ENCODE measurements at places on chromosomes 7 and 10.

GRCh38 chr7:149824301-149824741 is 13.9 kb upstream of the ZNF862 start:
- no peak for DNase-seq

DNA sequence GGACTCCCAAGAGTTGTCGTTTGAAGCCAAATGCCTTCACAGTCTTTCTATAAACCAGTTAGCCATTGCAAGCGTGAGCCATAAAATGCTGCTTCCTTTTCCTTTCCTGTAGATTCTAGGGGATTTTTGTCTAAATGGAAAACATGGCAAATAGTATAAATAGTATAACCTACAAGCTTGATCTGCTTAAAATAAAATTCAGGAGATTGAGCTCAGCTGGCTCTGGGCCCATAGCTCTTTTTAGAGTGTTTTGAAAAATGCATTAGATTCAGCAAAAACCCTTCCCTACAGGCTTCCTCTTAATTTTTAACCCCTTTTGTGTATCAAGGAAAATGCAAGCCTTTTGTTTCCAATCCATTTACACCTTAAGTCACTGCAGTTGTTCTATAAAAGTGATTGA is 190.1 kb upstream of the GDF10 start:
- DNase-seq, result no peak

GRCh38 chr10:117320050-117320665 is 55.1 kb downstream of the PDZD8 start:
- peak; percentile 20 for DNase-seq

GRCh38 chr7:125061776-125062397 is 132.3 kb upstream of the POT1 start:
- DNase-seq, result no peak

DNA sequence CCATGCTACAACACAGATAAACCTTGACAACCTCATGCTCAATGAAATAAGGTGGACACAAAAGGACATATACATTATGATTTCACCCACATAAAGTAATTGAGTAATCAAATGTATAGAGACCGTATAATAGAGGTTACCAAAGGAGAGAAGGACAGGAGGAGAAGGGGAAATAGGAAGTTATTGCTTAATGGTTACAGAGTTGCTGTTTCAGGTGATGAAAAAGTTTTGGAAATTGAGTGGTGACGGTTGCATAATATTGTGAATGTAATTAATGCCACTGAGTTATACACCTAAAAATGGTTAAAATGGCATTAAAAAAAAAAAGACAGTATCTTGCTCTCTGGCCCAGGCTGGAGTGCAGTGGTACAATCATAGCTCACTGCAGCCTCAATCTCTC is 1.5 kb upstream of the OGDH start:
- no peak for DNase-seq

DNA sequence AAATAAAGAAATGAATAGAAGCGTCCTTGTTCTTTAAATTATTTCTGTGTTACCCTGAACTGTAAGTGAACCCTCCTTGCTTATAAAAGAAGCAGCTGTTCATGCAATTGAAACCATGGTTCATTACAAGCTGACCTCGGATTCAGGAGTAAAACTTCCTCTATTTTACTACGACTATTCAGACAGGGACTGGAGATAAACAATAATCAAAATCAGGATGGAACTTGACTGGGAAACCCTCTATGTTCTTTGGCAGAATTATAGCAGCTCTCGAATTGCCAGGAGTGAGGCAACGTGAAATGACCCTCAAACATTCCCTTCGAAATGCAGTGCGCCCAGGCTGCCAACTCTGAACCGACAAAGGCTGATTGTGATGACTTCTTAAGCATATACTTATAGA is 172.1 kb downstream of the CYP26A1 start:
- DNase-seq, result no peak

GRCh38 chr10:119461923-119462322 is 80.6 kb downstream of the RGS10 start:
- no peak for DNase-seq

- DNase-seq, result no peak
Measured at GRCh38 chr7:54778166-54778565, 19.2 kb upstream of the SEC61G start.

DNA sequence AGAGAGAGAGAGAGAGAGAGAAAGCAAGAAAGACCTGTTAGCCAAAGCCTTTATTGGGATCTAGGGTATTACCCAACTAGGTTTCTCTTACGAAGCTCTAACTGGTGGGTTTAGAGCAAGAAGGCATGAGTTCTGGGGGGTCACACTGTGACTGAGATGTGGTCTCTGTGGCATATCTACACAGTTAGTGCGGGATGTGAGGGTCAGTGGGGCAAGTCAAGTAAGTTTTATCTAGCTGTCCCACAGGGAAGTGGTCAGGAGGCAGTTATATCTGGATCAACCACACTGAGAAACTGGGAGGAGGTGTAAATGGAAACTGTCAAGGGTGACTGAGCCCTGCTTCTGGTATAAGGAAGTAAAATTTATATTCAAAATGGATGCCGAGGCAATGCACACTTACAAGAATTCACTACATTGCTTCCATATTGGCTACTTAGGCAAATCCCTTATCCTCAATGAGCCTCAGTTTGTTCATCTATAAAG is 331.6 kb upstream of the HPS1 start:
- DNase-seq, result no peak

GRCh38 chr7:87129332-87129731 is 22.9 kb upstream of the DMTF1 start:
- no peak for DNase-seq

GRCh38 chr7:28782362-28782761 is 175.8 kb downstream of the TRIL start:
- no peak for DNase-seq

GRCh38 chr10:33986016-33986415 is 651.5 kb upstream of the NRP1 start:
- no peak for DNase-seq

GRCh38 chr10:102718220-102718619 is 3.8 kb downstream of the SFXN2 start:
- DNase-seq, result no peak

- DNase-seq, result no peak
Measured at GRCh38 chr10:4001811-4002210, 216.8 kb upstream of the KLF6 start.

- no peak for DNase-seq
Measured at GRCh38 chr7:135939261-135939812, 37.8 kb downstream of the MTPN start.

- DNase-seq, result no peak
Measured at GRCh38 chr7:135729230-135729629, 1.2 kb upstream of the SLC13A4 start.

GRCh38 chr10:22263106-22263505 is 45.3 kb upstream of the EBLN1 start:
- DNase-seq, result no peak

DNA sequence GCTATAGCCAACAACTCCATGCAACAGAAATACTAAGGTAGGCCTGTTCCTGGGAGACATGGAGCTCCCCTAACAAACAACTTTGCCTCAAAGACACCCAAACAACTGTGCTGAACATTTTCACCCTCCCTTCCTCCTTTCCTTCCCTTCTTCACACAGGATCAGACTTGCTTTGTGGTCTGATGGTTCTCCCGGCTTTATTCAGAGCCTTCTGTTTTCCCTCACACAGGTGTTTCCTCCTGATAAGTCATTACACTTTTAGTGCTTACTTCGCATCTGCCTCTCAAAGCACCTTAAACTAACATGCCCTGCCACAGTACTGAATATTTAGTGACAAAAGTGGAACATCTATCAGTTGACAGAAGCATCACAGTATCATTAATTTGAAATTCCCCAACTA is 56.3 kb upstream of the YAE1 start:
- no peak for DNase-seq

DNA sequence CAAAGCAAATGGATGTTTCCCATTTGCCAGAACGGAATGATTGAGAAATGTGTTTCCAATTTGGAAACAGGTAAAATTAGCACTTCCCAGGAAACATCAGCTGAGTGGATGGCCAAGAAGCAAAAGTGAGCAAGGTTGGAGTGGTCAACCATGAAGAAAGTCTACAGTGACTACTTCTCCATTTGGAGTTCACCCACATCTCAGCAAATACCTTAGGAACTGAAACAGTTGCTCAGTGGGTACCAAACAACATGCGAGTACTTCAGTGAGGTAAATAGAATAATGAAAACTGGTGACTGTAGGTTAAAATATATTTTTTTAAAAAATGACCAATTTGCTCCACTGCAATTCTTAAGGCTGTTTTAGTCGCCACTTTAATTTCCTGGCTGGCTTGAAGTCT is 57.7 kb downstream of the SLC16A9 start:
- DNase-seq, result no peak

- DNase-seq, result no peak
Measured at GRCh38 chr7:151241755-151242096, 6.8 kb downstream of the SMARCD3 start.

DNA sequence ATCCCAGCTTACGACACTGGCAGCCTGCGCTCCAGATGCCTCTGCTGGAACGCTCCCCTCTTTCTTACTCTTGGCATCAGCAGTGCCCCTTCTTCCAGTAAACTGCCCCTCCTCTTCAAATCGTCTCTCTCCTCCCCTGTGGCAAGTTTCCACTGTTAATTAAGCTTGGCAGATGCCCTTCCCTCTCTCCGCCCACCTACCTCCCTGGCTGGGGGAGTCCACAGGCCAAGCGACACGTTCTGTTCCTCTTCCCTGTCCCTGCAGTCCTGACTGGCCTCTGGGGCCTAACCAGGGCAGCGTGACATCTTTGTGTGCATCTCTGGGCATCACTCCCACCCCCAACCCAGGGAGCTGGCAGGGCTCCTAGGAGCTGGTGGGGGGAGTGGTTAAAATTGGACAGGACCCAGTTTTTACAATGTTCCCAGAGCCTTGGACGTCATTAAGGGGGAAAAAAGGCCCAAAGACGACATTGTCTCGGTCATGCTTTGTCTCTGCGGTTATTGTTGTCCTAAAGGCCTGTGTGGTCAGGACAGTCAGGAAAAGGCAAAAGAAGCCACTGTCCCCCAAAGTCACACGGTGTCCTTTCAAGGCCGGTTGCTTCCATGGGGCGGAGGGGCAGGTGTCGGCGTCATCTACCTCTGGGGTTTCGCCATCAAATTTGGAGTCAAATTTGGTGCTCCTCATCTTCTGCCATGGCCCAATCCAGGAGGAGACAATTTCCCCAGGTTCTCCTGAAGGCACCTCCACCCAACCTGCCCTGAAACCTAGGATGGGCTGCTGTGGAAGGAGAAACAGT is 54.2 kb downstream of the DLG5 start:
- no peak for DNase-seq

- DNase-seq, result no peak
Measured at GRCh38 chr7:5872326-5872725, 8.3 kb upstream of the OCM start.

DNA sequence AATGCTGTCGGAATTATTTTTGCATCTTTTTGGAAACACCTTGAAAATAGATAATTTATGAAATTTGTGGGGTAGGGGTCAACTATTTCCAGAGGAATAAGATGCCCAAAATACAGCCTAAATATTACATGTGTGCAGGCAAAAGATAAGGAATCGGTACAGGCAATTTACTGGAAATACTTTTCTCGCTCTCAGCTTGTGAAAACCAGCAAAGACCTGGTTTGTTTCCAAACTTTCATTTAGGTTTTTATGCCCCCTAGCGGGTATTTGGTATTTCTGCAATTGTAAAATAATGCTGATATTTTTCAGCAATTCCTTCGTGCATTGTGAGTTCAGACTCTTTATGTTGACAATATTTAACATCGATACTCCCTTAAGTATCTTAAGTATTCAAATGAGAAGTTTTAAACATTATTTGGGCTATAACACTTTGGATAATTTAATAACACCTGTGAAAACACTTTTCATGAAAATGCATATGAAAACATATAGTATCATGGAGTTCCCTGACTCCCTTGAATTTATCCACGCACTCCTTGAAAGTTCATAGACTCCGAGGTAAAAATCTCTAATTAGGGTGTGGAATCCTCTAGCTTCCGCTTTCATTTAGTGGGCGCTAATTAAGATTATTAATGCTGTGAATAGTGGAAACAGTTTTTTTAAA is 132.4 kb downstream of the TSPAN12 start:
- DNase-seq, result no peak

DNA sequence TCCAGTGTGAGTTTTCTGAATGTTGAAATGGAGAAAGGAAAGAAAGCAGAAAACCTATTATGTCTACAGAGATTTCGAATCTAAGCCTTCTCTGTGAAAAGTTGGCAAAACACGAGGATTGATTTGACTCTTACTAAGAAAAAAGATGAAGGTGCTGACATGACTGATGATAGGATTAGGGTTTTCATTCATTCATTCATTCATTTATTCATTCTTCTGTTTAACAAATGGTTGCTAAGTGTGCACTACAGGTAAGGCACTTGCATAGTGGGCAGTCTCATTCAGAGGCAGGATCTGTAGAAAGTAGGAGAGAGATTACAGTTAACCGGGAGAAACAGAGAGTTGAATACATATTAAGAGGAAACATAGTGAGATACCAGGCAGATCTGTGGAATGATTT is 137.1 kb downstream of the ZNF365 start:
- DNase-seq, result no peak

- no peak for DNase-seq
Measured at GRCh38 chr7:920351-921070, 34.0 kb downstream of the ADAP1 start.

GRCh38 chr10:48306265-48306869 is at the start of gene MAPK8:
MAPK8 (plus strand) TSS chr10:48306677; CDS start chr10:48401661, 94,984 bp downstream.
- peak; percentile 96 for DNase-seq

DNA sequence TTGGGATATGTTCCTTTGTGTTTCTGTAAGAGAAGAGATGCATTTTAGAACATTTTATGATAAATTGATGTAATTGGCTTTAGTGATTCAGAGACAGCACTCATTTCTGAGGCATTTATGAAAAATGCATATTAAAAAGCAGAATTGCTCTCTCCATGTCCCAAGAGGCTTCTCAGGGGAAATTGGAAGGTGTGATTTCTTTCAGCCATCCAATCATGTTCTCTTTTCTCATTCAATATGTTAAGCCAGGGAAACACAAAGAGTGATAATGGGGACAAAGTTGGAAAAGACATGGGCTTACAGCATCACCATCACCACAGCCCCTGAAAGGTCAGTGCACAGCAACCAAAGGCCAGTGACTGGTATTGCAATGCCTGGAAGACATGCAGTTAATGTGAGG is 129.9 kb upstream of the COL1A2 start:
- no peak for DNase-seq

DNA sequence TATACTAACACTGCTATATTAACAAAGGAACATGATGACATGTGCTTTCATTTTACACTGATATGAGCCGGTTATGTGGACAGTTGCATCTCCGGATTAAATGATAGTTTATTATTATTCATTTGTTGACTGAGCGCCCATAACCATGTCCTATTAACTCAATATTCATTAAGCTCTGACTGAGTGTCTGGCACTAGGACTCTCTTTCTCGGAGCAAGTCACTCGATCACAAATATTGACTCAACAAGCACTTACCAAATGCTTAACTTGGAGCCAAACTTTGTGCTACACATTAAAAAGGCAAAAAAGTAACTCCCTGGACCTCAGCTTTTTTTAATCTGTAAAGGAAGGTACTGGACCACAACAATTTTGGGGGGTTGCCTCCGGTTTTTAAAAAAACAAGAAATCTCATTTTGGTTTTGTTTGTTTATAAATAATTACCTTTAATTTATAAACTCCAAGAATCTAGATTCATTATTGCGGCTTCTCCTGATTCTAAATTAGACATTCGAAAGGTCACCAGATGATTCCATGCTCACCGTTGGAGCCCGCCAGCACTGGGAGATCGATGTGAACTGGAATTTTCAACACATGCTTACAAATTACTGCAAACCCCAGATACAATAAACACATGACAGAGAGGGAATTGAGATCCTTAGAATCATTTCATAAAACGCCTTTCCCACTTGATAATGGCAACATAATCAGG is 8.9 kb upstream of the LYZL1 start:
- no peak for DNase-seq
